ENCODE measurements at places on chromosomes 7 and 10.

GRCh38 chr10:60420991-60421894 lies 31.6 kb upstream of the ANK3 start:
- DNase-seq, result no peak

DNA sequence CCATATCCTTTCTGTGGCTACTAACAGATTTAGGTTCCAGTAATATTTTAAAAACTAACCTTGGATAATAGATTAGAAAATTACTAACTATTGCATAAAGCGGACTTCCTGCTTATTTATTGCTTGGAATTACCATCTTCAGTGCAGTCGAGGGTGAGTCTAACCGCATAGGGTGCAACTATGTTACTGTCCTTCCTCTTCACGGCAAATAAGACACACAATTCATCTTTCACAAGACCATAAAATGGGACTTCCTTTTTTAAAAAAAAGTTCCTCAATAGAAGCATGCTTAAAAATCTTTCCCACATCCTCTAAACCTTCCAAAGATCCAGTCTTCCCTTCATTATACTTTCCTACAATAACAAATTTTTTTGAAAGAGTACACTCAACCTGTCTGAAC lies 2.1 kb downstream of the SLC25A40 start:
- no peak for DNase-seq

GRCh38 chr7:56003749-56004148 lies 39.4 kb downstream of the NIPSNAP2 start:
- DNase-seq, result no peak

DNA sequence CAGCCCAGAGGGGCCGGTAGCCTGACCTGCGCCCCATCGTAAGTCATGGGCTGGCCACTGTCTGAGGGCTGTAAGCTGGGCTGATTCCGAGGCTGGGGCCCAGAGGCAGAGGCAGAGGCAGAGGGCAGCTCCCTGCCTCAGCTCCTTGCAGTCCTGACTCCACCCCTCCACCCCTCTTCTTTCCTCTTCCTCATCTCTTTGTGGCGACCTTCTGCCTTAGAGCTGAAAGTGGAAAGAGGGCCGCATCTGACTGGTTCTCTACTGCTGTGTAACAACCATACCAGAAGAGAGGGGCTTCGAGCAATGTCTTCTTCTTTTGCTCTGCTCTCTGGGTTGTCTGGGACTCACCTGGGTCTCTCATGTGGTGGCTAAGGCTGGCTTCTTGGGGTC lies 179.1 kb downstream of the RPS24 start:
- no peak for DNase-seq

DNA sequence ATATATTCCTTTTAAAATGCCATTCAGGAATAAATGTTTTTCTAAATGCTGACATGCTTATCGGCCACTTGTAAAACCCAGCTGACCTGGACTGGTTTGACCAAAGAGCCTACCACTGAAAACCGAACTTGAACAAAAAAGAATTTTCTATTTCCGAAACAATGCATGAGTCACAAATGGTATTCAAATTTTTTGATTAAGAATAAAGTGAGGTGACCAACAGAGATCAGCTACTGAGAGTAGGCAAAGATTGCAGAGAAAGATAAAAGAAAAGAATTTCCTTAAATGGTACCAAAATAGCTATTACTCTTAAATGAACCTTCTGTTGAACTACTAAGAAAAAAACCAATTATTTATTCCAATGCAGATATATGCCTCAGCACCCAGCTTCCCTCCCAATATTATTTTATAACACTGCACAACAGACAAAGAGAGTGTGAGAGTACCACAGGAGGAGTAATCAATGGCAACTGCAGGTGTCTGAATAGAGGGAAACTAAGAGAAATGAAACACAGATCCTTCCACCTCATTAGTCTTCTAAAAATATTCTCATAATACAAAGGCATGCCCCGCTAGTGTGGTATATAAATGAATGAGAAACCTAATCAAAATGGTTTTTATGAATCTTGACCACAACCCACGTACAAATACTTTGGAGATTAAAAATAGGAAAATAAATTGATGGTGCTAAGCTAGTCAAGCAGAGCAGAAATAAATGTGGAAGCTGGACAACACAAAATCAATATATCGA lies 20.1 kb downstream of the OSBPL3 start:
- no peak for DNase-seq

DNA sequence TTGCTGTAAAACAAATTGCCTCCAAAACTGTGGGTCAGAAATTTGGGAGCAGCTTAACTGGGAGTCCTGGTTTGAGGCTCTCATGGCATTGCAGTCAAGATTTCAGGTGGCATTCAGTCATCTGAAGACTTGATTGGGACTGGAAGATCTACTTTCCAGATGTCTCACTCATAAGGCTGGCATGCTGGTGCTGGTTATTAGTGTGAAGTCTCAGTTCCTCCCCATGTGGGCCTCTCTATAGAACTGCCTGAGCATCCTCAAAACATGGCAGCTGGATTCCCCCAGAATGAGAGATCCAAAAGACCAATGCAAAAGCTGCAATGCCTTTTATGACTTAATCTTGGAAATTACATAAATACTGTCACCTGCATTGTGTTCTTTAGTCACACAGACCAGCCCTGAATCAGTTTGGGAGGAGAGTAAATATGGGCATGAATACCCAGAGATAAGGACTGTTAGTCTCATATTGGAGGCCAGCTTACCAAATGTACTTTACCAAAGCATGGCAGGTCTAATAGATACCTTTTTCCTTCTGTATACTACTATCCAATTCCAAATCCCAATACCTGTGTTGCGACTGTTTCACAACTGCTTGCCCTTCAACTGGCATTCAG lies 6.5 kb upstream of the HERPUD2 start:
- no peak for DNase-seq

GRCh38 chr10:72206511-72207229 lies 9.1 kb upstream of the ANAPC16 start:
- DNase-seq, result no peak
